Aortic smooth muscle cell (primary cell): ENCODE measurements at places on chromosomes 6 and 20. TPM values are rescaled to one million over a fixed set of nuclear protein-coding genes. Genes with fewer than 3 reads are reported as not detected.

The OR2B6 gene
- not detected in 2 replicates for total RNA-seq

The HMGCLL1 gene
- total RNA-seq, result not detected in 2 replicates

The SMOC2 gene
- total RNA-seq, result 0.25 TPM in 1 of 2 replicates, not detected in the other

The DOP1A gene
- 30.6 and 36.1 TPM in 2 replicates for total RNA-seq

The FRK gene
- total RNA-seq, result 0.79 and 1.6 TPM in 2 replicates

The ARMH2 gene
- not detected in 2 replicates for total RNA-seq

The SLX4IP gene
- 4.5 and 5.9 TPM in 2 replicates for total RNA-seq
